ENCODE measurements at places on chromosomes 1 and 21. TPM values are rescaled to one million over a fixed set of nuclear protein-coding genes. Genes with fewer than 3 reads are reported as not detected.

GRCh38 chr21:34815831-34816705 is 147.3 kb downstream of the CLIC6 start:
- no peak for DNase-seq

GBP2 gene
- total RNA-seq: 103 TPM

UBXN10 gene
- 27.9 TPM for total RNA-seq

GUCA2A gene
- total RNA-seq: not detected
